ENCODE measurements at places on chromosomes 13 and 19.

DNA sequence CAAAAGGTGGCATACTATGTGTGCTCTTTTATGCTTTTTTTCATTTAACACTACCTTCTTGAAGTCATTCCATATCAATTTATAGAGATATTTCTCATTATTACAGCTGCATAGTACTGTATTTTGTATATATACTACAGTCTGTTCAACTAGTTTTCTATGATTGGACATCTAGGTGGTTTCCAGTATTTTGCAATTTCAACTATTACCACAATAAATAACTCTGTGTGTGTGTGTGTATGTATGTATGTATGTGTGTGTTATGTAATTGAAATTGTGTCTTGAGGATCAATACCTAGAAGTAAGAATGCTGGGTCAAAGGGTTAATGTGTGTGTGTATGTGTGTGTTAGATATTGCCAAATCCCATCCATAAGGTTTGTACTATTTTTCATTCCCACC is 7.0 kb downstream of the LPAR6 start:
- no peak for DNase-seq

DNA sequence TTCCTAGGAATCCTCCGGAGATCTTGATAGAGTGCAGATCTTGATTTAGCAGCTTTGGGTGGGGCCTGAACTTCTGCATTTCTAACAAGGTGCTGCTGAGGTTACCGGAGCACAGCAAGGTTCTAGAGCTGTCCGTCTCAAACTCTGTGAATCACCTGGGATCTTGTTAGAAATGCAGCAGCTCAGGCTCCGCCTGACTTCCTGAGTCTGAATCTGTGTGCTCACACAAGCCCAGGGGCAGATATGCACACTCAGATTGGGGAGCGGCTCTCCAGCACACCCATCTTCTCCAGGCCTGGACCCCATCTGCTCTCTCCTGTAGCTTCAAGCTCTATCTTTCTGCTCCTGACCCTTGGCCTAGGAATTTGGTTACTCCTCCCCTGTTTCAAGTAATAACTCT is 3.5 kb upstream of the TEX26 start:
- no peak for DNase-seq

GRCh38 chr19:35340431-35340830 is 7.3 kb upstream of the FFAR1 start:
- no peak for DNase-seq

DNA sequence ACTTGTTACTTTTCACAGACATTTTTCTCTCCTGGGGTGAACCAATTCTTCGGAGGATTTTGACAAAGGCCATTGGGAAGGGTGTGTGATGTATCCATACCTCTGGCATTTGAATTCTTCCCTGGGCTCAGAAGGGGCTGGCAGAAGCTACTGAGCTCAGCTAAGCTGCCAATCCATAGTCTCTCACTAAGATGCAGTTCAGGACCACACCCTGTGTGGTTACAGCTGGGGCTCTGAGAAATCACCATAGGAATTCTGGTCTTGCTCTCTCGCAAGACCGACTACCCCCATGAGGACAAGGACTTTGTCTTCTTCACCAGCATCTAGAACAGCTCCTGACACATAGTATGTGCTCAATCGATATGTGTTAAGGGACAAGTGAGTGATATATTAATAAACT is 6.0 kb downstream of the C13orf42 start:
- DNase-seq, result no peak

DNA sequence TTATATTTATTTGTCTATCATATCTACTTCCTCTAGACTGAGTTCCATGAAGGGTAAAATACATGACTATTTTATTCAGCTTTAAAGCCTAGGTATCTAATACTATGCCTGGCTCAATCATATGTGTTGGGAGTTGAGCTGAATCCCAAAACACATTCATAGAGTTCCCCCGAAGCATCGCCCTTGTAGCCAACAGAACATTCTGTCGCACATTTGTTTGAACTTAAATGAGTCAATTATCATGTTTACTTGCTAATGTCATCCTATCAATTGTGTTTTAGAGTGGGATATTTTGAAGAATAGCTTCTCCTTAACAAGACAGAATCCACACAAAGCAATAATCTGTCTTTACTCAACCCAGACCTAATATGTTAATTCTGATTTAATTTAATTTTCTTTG is 252.4 kb downstream of the HS6ST3 start:
- DNase-seq, result no peak

DNA sequence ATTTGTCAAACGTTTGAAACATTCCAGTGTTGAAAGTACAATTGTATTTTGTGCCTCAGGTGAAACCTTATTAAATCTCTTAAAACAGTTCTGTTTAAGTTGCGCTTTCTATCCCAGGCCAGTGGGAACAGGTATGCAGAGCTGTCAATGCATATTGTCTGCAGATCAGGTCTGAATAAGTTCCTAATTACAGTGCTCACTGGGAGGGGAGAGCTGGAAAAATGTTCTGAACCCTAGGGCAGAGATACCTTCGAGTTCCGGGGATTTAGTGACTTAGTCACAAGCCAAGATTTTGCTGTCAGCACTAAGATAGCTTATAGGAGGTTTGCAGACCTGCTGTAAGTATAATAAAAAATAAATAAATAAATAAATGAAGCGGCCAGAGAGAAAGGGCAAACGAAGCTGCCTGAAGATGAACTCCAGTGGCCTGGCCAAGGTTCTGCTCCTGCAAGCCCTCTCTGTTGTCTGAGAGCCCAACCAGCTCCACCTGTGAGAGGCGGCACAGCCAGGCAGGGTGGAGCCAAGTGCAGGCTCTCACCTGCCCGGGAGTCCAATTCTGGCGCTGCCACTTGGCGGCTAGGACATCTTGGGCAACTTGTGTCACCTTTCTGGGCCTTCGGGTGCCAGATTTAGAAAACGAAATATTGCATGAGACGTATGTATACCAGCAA is 97.9 kb upstream of the SLC7A1 start:
- DNase-seq, result no peak

GRCh38 chr13:68550330-68550729 is 1320.2 kb upstream of the PCDH9 start:
- no peak for DNase-seq

GRCh38 chr13:95030821-95031343 is 270.4 kb downstream of the ABCC4 start:
- no peak for DNase-seq

- DNase-seq, result no peak
These were observed 6.6 kb downstream of the PTBP1 start for GRCh38 chr19:803686-804418.

GRCh38 chr13:30870049-30870884 is 35.8 kb upstream of the MEDAG start:
- DNase-seq, result peak; percentile 13

DNA sequence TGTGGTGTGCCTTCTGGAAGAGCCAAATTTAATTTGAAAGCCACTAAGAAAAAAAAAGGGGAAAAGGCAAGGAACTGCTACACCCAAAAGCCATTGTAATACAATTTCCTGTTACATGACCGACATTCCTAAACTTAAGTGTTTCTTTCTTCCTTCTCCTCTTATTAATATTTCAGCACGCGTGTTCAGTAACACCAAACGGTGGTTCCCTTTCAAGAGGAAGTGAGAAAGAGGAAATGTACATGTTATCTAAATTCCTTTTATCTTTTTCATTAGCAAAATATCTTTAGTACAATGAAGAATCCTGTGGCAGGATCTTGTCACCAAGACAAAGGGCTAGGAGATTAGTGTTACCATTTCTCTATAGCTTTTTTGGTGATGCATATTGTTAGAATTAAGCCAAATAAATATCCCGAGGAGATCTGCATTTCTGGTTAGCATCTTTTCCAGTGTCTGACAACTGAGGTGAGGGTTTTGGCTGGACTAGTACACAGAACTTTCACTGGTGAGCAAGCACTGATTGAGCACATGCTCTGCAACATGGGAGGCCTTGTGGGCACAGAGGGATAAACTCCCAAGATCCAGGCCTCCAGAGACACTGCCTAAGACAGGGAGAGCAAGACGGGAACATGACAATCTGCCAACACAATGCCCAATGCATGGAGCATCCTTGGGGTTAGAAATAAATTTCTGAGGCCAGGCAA is 22.1 kb downstream of the LATS2 start:
- no peak for DNase-seq

GRCh38 chr13:108787700-108788414 is 158.4 kb downstream of the MYO16 start:
- DNase-seq, result no peak

DNA sequence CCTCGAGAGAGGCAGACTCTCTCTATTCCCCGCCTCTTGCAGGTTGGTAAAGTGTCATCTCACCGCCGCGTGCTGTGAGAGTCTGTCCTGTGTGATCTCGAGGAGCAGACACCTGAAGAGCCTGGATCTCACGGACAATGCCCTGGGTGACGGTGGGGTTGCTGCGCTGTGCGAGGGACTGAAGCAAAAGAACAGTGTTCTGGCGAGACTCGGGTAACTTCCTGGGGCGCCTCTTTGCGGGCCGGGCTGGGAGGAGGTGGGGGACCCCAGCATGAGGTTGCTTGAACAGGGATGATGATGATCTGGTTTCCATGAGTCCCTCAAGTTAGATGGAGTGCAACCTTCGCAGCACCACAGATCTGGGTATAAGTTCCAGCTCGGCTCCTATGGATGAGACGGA is 67.0 kb downstream of the NLRP5 start:
- DNase-seq, result no peak

All from stimulated activated CD4-positive, alpha-beta T cell treated with anti-CD3 and anti-CD28 coated beads, Interleukin-12 subunit alpha, Interleukin-12 subunit beta, amount 100 ng/mL, for 24 hours (primary cell).